ENCODE measurements at places on chromosomes 12 and 14. TPM values are rescaled to one million over a fixed set of nuclear protein-coding genes. Genes with fewer than 3 reads are reported as not detected.

- DNase-seq = no peak
Observed at GRCh38 chr14:73924337-73924736, 25.6 kb downstream of the FAM161B start.

DNA sequence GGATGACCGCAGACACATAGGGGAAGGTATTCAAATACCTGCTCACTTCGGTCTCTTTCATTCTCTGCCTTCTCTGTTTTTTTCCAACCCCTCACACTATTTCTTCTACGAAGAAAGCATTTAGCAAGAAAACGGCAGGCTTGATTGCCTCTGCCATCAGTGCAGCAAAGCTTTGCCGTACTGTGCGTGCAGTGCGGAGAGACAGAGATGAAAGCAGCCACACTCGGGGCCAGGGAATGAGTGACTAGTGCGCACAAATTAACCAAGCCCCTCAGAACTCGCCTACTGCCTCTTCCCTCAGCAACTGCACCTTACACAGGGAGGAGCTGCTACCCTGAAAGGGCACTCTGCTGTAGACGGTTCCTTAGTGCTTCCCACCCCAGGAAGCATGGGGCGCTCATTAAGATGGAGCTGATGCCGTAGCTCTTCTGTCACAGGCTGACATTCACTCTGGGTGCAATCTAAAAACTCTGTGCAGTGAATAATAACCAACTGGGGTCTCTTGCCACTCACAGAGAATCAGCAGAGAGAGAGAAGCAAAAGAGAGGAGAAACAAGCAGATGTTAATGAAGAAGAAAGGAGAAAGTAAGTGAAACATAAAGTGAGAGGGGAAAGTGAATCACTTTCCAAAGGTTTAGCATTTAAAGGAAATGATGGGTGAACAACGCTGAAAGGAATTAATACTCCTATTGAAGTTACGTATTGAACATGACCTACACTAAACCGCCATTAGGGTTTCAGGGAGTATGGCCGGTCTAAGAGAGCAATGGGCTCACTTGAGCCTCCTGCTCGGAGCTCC is 69.4 kb downstream of the GRIN2B start:
- DNase-seq = no peak

GRCh38 chr12:49910331-49911212 is 6.9 kb upstream of the FAIM2 start:
- DNase-seq = no peak

The CLEC2A gene
- not detected for polyA plus RNA-seq

DNA sequence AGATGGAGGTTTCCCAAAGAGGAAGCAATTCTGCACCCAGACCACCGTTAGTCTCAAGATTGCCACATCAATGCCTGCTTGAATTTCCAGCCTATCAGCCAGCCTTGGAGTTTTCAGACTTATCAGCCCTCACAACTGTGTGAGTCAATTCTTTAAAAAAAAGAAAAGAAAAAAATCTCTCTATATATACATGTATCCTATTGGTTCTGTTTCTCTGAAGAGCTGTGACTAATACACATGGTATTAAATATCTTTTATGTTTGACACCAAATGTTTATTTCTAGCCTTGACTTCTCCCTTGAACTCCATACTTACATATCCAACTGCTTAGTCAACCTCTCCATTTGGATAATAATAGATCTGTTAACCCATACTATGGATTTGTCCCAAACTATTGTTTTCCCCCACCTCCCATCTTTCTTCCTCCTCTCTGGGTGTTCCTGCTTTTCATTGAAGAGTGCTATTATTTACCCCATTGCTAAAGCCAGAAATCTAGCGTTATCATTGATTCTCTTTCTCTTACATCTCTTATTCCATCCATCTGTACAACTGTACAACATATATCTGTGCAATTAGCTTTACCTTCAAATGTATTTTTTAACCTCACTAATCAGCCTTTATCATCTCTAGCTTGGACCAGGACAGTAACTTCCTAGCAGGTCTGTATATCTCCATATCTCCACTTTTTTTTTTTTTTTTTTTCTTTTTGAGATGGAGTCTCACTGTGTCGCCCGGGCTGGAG is 22.7 kb upstream of the EID3 start:
- DNase-seq = no peak

DNA sequence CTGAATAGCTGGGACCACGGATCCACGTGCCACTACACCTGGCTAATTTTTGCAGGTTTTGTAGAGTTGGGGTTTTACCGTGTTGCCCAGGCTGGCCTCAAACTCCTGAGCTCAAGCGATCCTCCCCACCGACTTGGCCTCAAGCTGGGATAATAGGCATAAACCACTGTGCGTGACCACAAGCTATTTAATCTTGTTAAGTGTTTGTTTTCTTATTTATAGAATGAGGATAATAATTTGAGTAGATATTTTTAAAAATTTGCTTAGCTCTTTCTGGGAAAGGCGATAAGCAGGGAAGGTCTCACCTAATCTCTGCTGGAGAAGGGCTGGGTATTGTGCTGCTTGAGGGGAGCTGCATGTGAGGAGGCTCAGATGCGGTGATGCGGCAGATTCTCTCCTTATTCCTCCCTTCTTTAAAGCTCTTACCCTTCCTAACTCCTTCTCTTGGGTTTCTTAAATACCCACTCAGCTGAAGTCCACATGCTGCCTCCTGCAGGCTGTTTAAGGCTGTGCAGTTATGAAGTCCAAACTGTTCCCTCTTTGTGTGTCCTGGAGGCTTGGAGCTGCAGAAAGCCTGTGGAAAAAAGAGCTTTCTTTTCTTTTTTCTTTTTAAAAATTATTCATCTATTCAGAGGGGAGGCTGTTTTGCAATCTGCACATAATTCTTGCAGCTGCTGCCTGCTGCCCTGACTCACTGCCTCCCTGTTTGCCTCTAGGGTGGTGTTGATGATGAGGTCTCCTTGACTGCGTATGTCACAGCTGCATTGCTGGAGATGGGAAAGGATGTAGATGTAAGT is 37.9 kb downstream of the A2ML1 start:
- no peak for DNase-seq

DNA sequence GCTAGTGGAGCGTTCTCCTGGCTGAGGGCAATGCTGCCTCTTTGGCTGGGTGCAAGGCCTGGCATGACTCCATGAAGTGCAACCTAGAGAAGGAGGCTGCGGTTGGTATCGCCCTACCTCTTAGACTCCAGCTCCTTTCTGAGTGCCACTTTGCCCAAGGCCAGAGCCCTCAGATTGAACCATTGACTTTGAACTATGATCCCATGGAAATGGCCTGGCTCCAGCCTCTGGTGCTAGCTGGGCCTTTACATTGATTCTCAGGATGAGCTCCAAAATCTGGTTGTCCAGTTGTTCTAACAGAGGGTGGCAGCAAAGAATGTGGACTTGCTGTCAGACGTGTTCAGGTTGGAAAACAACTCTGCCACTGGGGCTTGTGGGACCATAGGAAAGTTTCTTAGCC is 16.1 kb upstream of the SMOC1 start:
- DNase-seq = no peak

- DNase-seq = no peak
Observed at GRCh38 chr12:64053117-64053516, 169.0 kb downstream of the KICS2 start.

- no peak for DNase-seq
Observed at GRCh38 chr14:101350021-101350420, 211.3 kb upstream of the DIO3 start.

GRCh38 chr12:109768901-109769670 is 55.5 kb downstream of the FAM222A start:
- DNase-seq = no peak

The BDKRB2 gene
- 1.1 TPM for polyA plus RNA-seq

GRCh38 chr12:84637926-84638325 is 274.7 kb downstream of the SLC6A15 start:
- no peak for DNase-seq

GRCh38 chr12:67784831-67785230 is 136.3 kb downstream of the DYRK2 start:
- no peak for DNase-seq

DNA sequence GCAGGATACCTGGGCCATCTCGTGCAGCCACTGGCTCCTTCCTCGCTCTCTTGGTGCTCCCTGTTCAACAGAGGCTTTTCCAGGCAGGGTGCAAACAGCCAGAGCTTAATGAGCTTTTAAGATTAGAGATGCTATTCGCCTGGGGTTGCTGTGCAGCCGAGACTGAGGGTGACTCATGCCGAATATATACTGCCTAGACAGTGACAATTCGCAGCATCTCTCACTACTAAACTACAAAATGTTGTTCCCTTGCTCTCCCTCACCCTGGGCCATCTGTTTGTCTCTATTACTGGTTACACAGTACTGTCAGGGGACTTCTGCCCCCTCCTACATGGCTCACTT is 26.0 kb upstream of the TESC start:
- no peak for DNase-seq

DNA sequence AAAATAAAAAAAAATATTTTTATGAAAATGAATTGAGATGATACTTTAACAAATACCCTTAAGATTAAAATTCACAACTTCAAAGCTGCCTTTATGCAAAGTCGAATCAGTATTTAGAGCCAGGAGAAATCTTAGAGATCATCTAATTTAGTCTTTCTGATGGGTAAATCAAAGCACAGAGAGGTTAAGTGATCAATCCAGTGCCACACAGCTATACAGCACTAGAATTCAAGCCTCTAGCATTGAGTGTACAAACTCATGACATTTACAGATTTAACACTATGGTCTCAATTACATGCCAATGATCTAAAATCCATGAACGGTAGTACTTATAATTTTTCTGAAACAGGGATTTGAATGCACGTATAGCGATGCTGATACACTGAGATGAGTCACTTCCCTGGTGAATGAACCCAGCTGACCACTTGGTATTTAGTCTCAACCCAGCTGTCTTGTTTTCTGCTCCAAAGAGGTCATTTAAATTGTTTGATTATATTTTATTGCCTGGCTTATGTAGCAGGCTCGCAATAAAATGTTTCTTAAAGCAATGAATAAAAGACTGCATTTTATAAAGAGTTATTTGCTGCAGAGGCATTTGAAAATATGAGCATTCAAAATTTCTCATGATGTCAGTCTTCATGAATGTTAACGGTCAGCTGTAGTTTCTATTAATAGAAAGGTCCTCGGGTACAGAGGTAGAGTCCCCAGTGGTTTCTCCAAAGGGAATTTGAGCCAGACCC is 152.4 kb upstream of the PRICKLE1 start:
- DNase-seq = peak; percentile 24

The BMP4 gene
- 14.9 TPM for polyA plus RNA-seq

DNA sequence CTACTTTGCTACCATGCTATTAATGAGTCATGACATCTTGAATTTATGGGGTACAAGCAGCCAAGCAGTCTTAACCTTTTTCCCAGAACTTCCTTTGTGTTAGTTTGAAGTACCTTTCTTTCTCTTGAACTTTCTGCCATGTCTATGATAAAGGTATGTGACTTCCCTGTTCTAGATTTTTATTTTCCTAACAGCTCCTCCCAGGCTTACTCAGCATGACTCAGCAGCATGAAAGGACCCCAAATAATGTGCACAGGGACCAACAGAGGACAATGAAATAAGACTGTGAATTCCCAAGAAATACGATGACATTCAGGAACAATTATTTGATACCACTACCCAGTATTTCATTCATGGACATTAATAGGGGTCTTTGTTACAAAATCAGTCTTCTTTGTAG is 60.0 kb downstream of the TTC6 start:
- no peak for DNase-seq

- DNase-seq = no peak
Observed at GRCh38 chr12:88781909-88782308, 201.6 kb upstream of the KITLG start.

The GLIPR1L1 gene
- polyA plus RNA-seq = 0.20 TPM

DNA sequence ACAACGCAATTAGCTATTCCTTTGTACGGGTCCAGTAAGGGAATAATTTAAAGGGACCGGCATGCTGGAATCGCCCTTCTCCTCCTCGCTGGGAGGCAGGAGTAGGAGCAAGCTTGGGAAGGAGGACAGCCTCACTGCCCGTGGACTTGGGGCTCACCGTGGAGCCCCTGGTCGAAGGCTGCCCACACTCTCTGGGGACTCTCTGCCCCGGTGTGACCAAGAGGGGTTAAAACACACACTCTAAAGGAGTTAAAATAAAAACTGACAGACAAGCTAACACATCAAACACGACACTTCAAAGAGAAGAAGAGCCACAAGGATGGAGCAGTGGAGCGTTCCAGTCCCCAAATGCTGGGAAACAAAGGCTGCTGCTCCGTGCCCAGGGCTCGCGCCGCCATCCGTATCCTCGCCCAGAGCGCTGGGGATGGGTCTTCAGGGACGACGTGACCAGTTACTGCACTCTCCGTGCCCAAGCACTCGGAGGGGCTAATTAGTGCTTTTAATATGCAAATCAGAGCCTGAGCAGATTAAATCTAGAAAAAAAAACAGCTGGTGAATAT is 123.3 kb downstream of the PAPOLA start:
- DNase-seq = no peak

The SERPINA1 gene
- polyA plus RNA-seq = 0.39 TPM

- DNase-seq = no peak
Observed at GRCh38 chr14:52244328-52244727, 23.2 kb upstream of the PTGDR start.

The RD3L gene
- not detected for polyA plus RNA-seq

- DNase-seq = no peak
Observed at GRCh38 chr12:94272280-94272679, 123.9 kb downstream of the PLXNC1 start.

DNA sequence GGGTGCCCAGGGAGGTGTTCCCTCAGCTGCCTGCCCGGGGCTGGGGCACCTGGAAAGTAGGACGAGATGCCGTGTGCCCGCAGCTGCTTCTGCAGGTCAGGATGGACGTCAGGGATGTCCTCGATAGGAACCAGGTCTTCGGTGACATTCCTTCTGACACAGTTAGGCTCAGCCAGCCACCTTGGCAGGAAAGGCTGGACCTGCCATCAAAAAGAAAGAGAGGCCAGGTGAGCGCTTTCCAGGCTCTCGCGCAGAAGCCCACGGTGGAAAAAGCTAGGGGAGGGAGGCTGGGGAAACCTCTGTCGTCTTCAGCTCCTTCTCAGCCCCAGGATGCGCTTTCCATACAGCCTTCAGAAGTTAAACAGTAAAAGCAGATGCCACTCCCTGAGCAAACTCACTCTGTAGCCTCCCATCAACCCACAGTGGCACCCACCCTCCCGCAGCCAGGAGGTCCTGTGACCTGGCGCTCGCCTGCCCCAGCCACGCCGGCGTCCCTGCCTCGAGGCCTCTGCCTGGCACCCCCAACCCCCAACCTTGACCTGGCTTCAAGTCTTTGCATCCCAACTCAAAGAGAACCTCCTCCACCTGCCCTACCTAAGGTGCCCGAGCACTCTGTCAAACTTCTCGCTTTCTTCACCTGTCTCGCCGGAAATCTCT is 1.3 kb downstream of the DDX51 start:
- no peak for DNase-seq

DNA sequence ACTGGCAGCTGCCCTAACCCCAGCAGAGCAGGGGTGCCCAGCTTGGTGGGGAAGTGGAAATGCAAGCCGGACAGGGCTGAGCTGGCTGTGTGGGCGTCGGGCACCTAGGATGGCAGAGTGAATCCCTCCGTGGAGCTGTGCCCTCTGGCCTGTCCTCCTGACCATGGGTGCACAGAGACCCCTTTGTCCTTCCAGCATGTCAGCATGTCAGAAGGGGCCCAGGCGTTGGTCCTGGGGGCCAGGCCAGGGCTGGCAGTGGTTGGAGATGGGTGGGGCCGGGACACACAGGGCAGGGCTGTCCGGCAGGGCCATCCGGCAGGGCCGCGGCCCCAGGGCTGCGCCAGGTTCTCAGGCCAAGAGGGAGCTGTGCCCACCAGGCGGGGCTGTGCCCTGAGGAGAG is 8.8 kb upstream of the TEX22 start:
- no peak for DNase-seq

GRCh38 chr12:123671876-123672275 is 963 bp downstream of the TCTN2 start:
- DNase-seq = no peak

All from forelimb muscle (tissue), 1 donor.